Activated CD4-positive, CD25-positive, alpha-beta regulatory T cell treated with anti-CD3 and anti-CD28 coated beads, Interleukin-2, amount 50 U/mL, for 16 hours (primary cell): ENCODE measurements at places on chromosomes 3 and 15.

GRCh38 chr3:111902534-111902933 is 43.5 kb downstream of the PHLDB2 start:
- no peak for DNase-seq

GRCh38 chr15:82820128-82820527 is 10.7 kb downstream of the WHAMM start:
- no peak for DNase-seq

GRCh38 chr3:135141160-135141559 is 346.1 kb downstream of the EPHB1 start:
- no peak for DNase-seq

GRCh38 chr3:64405211-64405835 is 180.1 kb upstream of the PRICKLE2 start:
- DNase-seq, result no peak

DNA sequence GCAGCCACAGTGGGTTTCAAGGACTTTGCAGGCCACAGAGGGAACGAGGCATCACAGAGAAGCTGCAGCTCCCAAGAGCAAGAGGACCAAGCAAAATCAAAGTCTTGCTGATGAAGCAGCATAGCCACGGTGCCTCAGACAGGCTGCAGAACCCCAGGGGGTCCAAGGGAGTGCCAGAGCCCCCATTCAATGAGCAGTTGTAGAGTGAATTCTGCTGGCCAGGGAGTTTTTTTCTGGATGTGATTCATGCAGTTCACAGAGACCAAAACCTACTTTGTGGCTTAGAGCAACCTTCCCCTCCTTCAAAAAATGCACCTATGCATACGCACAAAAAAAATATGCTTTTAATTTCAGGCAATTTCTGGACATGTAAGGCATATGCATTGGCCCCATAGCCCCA is 409.0 kb downstream of the VPS13C start:
- DNase-seq, result no peak

GRCh38 chr3:196111939-196112386 is 30.1 kb upstream of the TFRC start:
- DNase-seq, result no peak

GRCh38 chr3:42027571-42027970 is 63.6 kb upstream of the TRAK1 start:
- DNase-seq, result no peak

- DNase-seq, result no peak
These were observed 2.7 kb downstream of the PPP1R14D start for GRCh38 chr15:40825661-40826422.
